ENCODE measurements at places on chromosomes 3 and 15.

GRCh38 chr3:37940242-37940908, 50.2 kb upstream of the VILL start:
- no peak for DNase-seq

GRCh38 chr15:100048736-100049135, 293.0 kb downstream of the ADAMTS17 start:
- DNase-seq = no peak

DNA sequence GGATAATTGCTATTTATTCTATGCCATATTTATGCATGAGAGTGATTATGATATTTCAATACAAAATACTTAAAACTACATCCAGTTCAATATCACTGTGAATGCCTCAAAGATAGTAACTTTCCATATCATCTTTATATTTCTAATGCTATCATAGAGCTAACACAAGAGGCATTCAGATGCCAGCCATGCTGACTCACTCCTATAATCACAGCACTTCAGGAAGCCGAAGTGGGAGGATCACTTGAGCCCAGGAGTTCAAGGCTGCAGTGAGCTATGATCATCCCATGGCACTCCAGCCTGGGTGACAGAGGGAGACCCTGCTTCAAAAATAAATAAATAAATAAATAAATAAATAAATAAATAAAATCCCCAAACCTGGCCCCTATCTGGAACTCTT, 498.7 kb downstream of the EPHA3 start:
- DNase-seq = no peak

GRCh38 chr3:177598097-177598833, 401.0 kb upstream of the TBL1XR1 start:
- DNase-seq = no peak

DNA sequence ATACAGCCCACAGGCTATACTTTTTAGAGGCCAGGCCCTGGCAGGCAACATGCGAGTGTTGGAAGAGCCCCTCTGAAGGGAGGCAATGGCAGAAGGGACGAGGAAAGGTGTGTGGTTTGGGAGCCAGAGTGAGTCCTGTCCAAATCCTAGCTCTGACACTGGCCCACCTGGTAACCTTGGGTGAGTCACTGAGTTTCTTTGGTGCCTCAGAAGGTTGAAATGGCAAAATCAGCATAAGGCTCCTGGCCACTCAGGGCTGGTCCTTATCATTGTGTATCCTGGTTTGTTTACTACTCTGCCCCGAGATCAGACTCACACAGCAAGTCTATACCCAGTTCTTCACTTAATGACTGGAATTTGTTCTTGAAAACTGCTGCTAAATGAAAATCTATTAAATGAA, 71.4 kb upstream of the TLE3 start:
- no peak for DNase-seq

- DNase-seq = no peak
These were observed 8.7 kb downstream of the PXK start for GRCh38 chr3:58341376-58341775.

Measured in AG04450 (cell line).